Smooth muscle cell of the brain vasculature (primary cell): ENCODE measurements at places on chromosomes 11 and 22.

DNA sequence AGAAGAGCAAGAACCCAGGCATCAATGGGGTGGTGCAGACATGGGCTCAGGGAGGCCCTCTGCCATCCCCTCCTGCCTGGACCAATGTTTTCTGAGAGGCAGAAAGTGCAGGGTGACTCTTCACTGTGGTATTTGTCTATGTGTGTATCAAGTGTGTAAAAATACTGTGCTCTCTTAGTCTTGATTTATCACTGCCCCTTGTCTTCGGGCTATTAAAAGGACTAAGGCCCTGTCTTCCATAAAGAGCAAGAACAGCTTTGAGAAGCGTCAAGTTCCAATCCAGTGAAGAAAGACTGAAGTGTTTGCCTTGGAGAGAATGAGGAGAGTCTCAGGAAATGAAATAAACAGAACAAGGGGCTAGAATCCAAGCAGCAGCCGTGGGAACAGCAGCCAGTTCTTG, 14.4 kb downstream of the PRSS23 start:
- DNase-seq, result no peak

DNA sequence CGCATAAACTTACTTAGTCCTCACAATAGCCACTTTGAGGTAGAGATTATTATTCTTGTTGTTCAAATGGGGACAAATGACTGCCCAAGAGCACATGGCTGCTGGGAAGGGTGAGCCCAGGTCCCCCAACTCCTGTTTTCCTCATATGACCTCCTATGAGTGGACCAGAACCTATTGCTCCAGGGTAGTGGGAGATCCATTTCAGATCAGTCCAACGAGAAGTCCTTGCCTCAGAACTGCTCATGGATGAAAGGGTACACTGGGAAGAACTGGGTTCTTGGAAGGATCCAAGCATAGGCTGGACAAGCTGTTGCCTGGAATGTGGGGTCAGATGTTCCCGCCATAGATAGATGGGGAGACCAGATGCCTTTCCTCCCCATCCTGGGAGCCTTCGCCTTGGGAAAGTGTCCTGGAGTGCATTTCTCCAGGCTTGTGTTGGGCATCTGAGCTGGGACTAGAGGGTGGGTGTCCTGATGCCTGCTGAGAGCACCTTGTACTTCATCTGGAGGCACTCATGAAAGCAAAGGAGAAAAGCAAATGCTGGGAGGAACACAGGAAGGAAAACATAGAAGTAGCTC, 146.3 kb upstream of the B3GAT1 start:
- no peak for DNase-seq

DNA sequence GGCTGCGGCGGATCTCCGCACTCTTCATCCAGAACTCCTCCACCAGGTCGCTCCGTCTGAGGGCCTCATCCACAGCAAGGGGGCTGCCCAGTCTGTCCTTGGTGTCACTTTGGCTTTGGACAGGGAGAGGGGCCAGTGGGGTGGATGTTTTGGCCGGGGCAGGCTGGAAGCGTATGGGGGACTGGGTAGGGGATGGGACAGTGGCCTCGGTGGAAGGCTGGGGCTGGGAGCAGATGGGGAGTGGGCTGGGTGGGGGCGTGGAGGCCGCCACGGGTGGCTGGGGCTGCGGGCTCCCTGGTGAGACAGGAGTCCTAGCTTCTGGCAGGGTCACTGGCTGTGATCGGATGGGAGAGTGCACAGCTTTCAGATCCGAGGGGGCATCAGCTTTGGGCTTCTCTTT, 44.4 kb upstream of the BID start:
- no peak for DNase-seq

GRCh38 chr11:76880314-76880713, 19.6 kb downstream of the ACER3 start:
- DNase-seq, result no peak

- no peak for DNase-seq
Measured at GRCh38 chr11:120261321-120261720, 21.4 kb downstream of the POU2F3 start.

GRCh38 chr11:47204637-47204989, 10.2 kb upstream of the DDB2 start:
- no peak for DNase-seq

DNA sequence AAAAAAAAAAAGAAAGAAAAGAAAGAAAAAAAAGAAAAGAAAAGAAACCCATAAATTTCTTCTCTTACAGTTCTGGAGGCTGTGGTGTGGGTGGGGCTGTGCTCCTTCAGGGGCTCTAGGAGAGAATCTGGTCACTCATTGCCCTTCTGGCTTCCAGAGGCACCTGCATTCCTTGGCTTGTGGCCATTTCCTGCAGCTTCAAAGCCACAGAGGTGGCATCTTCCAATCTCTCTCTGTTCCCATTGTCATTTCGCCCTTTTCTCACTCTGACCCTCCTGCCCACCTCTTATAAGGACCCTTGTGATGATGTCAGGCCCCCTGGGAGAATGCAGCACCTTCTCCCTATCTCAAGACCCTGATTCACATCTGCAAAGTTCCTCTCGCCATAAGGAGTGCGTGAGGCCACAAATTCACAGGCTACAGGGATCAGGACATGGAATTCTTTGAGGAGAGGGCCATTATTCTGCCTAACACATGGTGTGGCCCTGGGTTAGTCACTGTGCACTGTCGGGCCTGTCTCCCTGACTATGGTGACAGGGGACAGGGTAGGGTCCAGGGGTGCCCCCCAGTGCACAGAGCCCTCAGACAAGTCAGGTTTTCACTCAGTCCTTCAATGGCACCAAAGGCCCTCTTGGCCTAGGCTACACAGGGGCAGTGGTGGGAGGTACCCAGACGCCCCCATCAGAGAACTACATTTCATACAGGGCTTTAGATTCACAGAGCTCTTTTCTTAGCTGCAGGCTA, 38.6 kb upstream of the PRR5 start:
- no peak for DNase-seq

GRCh38 chr11:2678396-2678795, 21.4 kb downstream of the KCNQ1OT1 start:
- DNase-seq, result no peak

- no peak for DNase-seq
Measured at GRCh38 chr11:64234647-64235379, 429 bp downstream of the VEGFB start.

GRCh38 chr11:102138670-102139069, 28.4 kb downstream of the YAP1 start:
- DNase-seq, result no peak

GRCh38 chr11:70341881-70342429, 56.4 kb upstream of the CTTN start:
- no peak for DNase-seq

GRCh38 chr11:61967924-61968757, 707 bp upstream of the FTH1 start:
- no peak for DNase-seq

GRCh38 chr11:12482839-12483238, 105.5 kb downstream of the PARVA start:
- DNase-seq, result no peak

DNA sequence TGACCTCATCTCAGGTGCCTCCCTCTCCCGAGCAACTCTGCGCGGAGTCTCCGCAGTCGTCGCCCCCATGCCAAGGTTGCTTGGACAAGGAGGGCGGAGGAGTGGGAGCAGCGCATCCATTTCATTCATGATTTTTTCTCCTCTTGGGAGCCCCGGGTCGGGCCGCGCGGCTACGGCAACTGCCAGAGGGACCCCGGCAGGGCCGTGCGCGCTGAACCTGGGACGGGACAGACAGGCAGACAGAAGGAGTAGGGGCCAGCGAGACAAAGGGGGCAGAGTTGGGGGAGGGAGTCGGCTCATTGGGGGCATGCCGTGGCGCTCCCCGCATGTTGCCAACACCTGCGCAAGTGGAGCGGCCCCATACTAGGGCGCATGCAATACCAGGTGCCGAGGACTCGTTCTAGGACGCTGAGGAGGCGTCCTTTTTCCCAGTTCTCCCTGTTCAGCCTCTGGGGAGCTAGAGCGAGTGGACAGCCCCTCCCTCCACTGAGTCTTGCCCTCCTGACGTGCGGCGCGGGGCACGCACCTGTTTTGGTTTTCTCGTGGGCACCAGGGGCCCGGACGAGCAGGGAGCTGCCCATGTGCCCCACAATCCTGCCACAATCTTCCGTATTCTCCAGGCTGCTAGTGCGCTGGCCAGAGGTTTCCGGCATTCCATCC, 501 bp upstream of the PTPN5 start:
- no peak for DNase-seq

- DNase-seq, result no peak
Measured at GRCh38 chr11:126444072-126444471, 88.6 kb downstream of the ST3GAL4 start.

GRCh38 chr11:27838674-27839073, 138.4 kb upstream of the BDNF start:
- no peak for DNase-seq

DNA sequence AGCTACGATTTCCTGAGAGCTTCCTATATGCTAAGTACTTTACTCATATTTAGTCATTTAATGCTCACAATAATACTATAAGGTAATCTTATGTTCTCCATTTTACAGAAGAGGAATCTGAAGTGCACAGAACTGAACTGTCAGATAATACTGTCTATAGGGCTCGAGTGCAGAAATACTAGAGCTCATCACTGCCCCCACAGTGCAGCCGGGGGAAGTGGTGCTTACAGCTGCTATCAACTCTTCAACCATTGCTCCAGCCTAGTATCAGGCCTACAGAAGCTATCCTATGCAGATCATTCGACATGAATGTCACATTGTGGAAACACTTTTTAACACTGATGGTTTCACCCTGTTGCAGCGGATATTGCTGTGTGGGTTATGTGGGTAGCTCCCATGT, 929.9 kb downstream of the NTM start:
- DNase-seq, result no peak

DNA sequence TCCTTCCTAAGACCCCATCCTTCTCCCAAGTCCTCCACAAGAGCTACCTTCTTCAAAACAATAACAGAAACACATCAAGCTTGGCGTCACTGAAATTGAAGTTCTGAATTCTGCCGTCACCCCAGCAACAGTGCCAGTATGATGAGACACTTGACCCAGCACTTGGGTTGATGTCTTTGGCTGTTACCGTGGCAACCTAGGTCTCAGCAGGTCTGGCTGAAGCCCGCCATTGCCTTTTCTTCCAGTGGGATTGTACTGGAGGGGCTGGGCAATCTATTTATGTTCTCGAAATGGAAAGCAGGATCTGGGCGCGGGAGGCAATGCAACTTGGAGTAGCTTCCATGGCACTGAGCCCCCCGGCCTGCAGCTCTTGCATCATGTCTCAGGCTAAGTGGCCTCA, 23.8 kb downstream of the NPTXR start:
- DNase-seq, result no peak

DNA sequence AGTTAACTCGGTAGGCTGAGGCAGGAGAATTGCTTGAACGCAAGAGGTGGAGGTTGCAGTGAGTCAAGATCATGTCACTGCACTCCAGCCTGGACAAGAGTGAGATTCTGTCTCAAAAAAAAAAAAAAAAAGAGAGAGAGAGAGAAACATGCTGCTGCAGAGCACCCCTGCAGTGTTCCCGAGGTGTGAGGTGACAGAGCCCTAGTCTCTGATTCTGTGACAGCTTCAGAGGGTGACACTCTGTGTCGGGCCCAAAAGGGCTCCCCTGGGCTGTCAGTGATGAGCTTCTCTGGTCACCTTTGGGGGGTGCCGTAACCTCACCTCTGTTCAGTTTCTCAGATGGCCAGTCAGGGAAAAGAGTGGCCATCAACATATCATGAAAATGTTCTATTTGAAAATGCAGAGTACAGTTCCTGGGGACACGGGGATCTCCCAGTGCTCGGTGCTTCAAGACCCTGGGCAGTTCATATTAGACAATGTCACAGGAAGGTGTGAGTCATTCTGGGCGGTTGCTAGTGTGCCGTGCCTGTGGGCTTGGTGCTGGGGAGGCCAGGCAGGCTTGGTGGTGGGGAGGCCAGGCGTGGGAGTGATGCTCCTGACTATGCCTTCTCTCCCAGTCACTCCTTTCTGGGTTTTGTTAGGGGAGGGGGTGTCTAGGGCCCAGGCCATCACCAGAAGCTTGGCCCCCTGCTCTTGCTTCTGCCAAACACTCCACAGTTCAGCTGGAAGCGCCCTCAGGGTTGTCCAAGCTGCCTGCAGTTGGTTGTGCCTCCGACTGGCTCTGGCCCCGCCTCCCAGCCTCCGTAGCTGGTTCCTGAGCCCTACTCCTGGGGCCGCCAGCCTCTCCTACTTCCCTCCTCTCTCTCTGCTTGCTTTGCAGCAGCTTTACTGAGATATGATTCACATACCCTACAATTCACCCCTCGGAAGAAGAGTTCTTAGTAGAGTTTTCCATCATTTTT, 52.5 kb upstream of the CLDN5 start:
- DNase-seq, result no peak

GRCh38 chr11:103700622-103701021, 335.8 kb upstream of the DDI1 start:
- no peak for DNase-seq

- DNase-seq, result no peak
Measured at GRCh38 chr11:65078151-65078550, 5.7 kb downstream of the CDCA5 start.

DNA sequence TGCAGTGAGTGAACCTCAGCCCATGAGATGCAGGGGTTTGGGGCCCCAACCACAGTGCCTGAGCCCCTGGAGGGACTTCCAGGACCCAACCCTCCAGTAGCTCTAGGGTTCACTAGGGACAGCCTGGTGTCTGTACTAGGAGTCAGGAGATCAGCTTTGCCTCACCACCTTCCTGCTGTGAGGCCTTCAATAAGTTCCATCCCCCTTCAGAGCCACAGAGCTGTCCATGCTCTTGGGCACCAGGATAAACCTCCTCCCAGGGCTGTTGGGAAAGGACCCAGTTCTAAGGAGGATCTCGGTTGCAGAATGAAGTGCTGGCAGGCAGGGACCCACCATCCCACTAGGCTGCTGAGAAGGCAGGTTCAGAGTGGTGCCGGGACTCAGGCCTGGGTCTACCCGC, 9.7 kb downstream of the ARHGEF17 start:
- no peak for DNase-seq

GRCh38 chr22:46150034-46150654, at the start of gene PPARA:
Gene PPARA, plus strand, starts transcription at chr22:46150526. Its CDS starts 47,858 bp downstream, at chr22:46198384.
- DNase-seq, result no peak

DNA sequence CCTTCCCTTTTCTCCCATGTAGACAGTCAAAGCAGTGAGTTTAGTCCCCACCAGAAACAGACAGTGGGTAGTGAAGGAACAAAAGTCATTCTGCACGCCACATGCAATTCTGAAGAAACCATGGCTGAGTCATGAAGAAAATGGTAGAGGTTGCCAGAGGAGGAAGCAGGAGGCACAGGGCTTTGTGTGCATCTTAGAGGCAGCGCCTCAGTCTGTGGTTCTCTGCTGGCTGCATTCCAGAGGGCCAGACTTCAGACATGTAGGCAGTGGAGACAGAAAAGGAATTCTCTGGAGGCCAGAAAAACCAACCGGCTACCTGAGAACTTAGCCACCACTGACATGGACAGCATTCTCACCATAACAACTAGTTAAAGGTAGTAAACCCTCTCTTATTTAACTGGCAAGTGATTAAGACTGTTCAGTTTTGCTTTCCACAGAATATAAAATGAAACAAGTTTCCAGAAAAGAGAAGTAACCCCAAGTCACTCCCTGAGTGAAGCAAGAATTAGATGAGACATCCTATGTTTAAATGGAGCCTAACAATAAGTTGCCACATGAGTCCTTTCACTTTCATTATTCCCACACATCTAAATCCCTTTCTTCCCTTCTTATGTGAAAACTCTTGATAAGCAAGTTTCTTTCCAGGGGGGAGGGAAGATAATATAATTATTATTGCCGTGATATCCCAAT, 556.1 kb downstream of the SOX6 start:
- no peak for DNase-seq
